ENCODE measurements at places on chromosomes 5 and 9. TPM values are rescaled to one million over a fixed set of nuclear protein-coding genes. Genes with fewer than 3 reads are reported as not detected.

- DNase-seq: no peak
Observed at GRCh38 chr5:158990979-158991775, 108.5 kb downstream of the EBF1 start.

- no peak for DNase-seq
Observed at GRCh38 chr5:151800532-151800931, 28.8 kb downstream of the G3BP1 start.

Gene SEMA5A
- polyA plus RNA-seq: not detected

DNA sequence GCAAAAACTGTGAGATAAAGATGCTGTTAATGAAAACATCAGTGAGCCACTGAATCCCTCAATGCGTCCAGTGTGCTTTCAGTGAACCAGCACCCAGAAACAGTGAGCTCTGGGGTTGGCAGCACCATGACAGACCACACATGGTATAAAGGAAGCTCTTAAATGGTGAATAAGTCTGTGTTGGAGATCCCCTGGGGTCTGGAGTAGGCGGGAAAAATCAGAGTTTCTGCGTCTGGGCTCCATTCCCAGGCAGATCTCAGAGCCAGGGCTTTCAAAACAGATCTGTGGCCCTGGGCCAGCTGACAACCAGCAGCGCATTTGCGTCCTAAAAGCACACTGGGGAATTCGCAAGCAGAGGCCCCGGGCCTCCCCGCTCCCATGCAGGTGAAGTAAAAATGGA is 233.5 kb downstream of the FRMD3 start:
- DNase-seq: no peak

DNA sequence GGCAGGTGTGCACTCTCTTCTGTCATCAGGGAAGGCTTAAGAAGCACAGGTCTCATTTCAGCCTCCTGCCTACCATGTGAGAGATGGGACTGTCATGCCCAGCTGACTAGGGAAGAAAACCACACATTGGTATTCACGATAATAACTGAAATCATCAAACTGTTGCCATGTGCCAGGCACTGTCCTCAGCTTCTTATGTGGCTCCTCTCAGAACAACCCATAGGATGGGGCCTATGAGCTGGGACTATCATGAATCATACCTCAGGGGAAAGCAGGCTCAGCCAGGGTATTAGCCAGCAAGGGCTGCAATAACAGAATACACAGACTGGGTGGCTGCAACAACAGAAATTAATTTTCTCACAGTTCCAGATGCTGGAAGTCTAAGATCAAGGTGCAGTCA is 3.3 kb downstream of the AFAP1L1 start:
- DNase-seq: no peak

Gene STK32A
- polyA plus RNA-seq: not detected

Gene LVRN
- polyA plus RNA-seq: not detected

Gene FOXD4L5
- not detected for polyA plus RNA-seq

DNA sequence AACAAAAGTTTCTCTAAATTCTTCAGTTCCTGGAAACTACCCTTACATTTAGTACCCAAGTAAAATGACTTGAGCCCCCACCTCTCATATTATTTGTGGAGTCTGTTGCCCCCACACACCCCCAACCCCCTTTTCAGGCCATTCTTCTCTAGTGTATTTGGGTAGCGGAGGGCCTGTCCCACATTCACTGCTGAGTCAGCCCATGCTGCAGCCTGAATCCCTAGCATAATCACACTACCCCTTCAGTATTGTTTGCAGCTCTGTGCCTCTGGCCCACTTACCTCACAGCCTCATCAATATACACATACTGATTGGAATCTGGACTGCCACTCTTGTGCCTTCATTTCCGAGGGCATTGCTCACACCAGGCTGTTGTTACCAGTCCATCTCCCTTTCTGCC is 26.8 kb downstream of the RGS7BP start:
- no peak for DNase-seq

GRCh38 chr5:126534553-126534952 is 60.5 kb downstream of the ALDH7A1 start:
- no peak for DNase-seq

DNA sequence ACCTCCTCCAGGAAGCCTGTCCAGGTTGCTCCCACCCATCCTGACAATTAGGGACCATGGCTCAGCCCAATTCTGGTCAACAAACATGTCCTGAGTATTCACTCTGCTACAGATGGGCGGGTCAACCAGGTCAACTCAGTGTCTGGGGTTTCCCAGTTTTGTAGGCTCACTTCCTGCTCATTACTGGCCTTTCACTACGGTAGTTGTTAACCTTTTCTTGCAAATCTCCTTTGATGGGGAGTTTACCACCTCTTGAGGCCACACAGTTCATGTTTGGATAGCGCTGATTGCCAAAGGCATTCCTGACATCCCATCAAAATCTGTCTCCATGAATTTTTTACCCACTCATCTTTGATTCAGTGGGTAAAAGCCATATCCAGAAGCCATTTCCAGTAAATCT is 13.8 kb downstream of the TMEM8B start:
- no peak for DNase-seq

DNA sequence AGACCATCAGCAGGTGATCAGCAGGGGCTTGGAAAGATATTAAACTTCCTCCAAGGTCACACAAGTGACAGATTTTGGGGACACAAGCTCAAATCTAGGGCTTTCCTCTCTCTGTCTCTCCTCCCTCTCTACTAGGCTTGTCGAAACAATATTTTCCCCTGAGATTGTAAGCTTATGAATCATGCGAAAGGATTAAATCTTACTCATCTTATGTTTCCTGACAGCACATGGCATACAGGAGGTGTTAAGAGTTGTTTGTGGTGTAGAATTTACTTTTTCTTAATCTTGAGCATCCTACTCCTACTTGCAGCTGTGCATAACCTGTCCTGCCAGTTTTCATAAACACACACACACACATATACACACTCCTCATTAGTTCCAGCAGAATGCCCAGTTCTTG is 186.3 kb downstream of the MARCHF11 start:
- no peak for DNase-seq

Gene PTCD2
- 2.9 TPM for polyA plus RNA-seq

Gene ANKRD33B
- polyA plus RNA-seq: not detected

- no peak for DNase-seq
Observed at GRCh38 chr9:22693156-22693555, 246.5 kb downstream of the DMRTA1 start.

Gene CNTLN
- 0.12 TPM for polyA plus RNA-seq

DNA sequence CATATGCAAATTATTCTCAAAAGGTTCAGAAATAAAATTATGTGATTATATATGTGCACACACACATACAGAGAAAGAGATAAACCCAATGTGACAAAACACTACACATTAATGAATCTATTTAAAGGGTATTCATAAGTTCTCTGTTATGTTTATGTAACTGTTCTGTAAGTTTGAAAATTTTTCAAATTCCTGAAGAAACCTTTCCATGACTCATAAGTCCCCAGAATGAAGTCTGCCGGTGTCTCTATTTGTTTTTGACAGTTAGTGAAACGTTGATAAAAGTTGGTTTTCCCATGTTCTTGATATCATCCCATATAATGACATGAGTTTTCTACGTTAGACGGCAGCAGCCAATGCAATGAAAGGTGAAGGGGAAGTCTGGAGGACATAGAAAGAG is 199.5 kb upstream of the PUM3 start:
- no peak for DNase-seq

DNA sequence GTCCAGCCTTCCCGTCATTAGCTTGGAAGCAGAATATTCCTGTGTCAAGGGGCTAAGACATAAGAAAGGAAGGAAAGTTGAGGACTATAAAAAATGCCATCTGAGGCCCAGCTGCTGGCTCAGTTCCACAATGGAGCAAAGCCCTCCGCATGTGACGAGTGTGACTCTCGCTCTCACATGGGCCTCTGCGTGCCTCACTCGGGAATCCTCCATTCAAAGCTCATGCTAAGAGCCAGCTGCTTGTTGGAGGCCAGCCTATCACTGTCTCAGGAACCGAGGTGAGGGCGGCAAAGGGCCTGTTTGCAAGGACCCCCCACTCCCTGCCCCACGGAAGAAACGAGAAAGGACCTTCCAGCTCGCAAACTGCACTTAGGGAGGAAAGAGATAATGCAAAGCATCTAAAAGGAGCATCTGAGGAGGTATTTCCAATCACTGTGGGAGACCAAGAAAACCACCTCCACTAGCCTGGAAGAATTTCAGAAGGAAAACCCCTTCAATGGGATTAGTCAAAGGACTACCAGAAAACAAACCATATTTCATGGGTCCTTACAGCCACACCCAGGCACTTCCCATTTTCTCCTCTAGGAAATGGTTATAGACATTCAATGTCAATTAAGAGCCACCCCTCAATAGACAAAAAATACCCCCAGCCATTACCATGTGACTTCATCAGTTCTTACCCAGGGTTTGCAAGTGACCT is 95.3 kb downstream of the PRRT1B start:
- no peak for DNase-seq

- DNase-seq: no peak
Observed at GRCh38 chr5:149859746-149860145, 84.8 kb downstream of the PDE6A start.

Gene MOB3B
- not detected for polyA plus RNA-seq

Gene DMRT3
- polyA plus RNA-seq: not detected

GRCh38 chr5:112735702-112736101 is 2.0 kb upstream of the APC start:
- no peak for DNase-seq

Gene GABRA1
- polyA plus RNA-seq: not detected

Gene EXOSC3
- polyA plus RNA-seq: 22.5 TPM

Gene DIRAS2
- not detected for polyA plus RNA-seq

DNA sequence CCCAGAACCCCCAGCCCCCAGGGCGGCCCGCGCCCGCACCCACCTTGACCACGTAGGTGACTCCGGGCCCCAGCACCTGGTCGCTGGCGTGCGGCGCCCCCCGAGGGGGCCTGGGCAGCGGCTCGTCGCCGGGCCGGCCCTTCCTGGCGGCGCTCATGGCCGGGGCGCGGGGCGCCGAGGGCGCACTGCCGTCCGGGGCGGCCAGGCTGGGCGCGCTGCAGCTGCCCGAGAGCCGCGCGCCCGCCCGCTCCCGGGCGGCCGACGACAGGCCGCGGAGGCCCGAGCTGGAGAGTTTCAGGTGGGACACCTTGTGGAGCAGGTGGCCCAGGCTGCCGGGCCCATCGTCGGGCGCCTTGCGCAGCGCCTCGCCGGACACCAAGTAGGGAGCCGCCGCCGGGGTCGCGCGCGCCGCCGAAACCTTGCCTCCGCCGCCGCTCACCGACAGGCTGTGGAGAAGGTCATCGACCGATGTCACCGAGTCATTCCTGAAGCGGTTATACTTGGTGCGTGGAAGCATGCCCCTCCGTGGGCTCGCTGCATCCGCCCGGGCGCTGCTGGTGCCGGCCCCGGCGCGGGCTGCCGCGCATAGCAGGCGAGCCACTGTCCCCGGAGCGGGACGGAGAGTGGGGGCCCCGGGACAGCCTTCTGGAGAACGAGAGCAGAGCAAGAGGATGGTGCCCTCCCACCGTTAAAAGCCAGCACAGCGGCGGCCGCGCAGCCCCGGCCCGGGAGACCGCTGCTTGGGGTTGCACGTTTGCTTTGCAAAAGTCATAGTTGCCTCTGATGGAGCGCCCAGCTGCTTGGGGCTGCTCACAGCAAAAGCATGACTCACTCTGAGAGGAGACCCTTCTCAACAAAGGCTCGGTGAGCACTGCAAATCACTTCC is at the start of gene SHC3:
TSS of gene SHC3 (minus strand) at position 875 of the 886 bp plus-strand sequence. CDS start at position 517, 358 bp downstream.
- no peak for DNase-seq

Gene EIF4E1B
- polyA plus RNA-seq: not detected

- DNase-seq: no peak
Observed at GRCh38 chr5:3592298-3592697, 3.3 kb upstream of the IRX1 start.

DNA sequence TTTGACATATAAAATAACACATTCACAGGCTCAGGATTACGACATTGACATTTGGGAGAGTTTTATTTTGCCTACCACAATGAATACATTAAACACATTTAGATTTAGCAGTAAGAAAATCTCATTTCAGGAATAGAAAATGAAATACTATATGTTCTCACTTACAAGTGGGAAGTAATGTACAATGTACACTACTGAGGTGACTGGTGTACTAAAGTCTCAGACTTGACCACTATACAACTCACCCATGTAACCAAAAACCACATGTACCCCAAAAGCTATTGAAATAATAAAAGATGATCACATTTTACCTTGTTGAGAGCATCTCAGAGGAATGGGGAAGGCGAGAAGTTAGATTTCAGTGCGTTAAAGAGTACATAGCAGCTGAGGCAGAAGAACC is 1202.4 kb upstream of the SEMA6A start:
- no peak for DNase-seq

- no peak for DNase-seq
Observed at GRCh38 chr5:83848941-83849340, 128.3 kb upstream of the HAPLN1 start.

- no peak for DNase-seq
Observed at GRCh38 chr5:151158287-151158661, 695 bp upstream of the ANXA6 start.

GRCh38 chr5:164319161-164319560 is 813.7 kb downstream of the MAT2B start:
- no peak for DNase-seq

Gene SPAG8
- polyA plus RNA-seq: 0.43 TPM

- no peak for DNase-seq
Observed at GRCh38 chr5:120146787-120147186, 317.3 kb upstream of the PRR16 start.

GRCh38 chr5:62707131-62707530 is 128.5 kb downstream of the LRRC70 start:
- DNase-seq: no peak

Gene CCL21
- not detected for polyA plus RNA-seq

DNA sequence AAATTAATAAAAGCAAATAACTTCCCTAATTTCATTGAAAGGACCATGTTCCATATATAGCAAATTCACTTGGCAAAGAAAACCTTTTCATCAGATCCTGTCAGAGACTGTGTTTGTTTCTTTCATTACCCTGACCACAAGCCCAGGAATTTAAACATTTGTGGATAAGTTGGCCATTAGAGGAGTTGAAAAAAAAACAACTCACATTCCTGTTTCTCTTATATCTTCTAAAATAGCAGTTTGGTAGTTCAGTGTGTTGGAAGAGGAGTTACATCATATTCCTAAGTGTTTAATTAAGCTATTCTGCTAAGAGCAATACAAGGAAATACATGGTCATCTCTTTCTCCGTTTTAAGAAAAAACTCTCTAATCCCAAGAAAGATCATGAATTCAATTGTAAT is 505.6 kb downstream of the TLE1 start:
- DNase-seq: no peak

- DNase-seq: no peak
Observed at GRCh38 chr5:73994963-73995362, 369.0 kb downstream of the ARHGEF28 start.

- no peak for DNase-seq
Observed at GRCh38 chr9:72353455-72354116, 11.4 kb downstream of the ZFAND5 start.
